ENCODE measurements at places on chromosomes 7 and 10.

DNA sequence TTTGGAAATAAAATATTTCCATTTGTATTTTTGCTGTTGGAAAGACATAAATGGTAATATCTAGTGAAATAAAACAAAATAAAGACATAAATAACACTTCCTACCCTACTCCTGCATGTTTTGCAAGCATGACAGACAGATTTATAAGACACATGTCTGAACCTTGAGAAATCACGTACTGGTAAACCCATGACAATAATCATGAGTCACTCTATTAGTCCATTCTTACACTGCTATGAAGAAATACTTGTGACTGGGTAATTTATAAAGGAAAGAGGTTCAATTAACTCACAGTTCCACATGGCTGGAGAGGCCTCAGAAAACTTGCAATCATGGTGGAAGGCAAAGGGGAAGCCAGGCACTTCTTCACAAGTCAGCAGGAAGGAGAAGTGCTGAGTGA is 942.2 kb downstream of the REEP3 start:
- no peak for DNase-seq

DNA sequence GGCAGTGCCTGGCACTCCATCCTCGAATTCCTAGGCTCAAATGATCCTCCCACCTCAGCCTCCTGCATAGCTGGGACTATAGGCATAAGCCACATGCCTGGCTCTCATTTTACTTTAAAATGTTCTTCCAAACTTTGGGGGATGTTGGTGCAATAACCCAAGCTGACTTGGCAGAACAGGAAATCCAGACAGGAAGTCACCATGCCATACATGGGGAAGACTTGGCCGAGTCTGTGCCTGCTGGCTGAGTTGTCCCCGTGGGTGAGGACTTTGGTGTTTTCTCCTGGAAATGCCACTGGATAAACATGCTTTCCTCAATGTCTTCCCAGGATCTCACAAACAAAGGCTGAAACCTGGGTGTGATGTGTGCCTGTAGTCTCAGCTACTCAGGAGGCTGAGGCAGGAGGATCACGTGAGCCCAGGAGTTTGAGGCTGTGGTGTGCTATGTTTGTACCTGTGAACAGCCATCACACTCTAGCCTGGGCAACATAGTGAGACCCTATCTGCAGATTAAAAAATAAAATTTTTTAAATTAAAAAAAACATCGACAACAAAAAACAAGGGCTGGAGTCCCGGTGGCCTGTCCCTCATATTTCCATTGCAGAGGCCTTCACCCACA is 19.8 kb downstream of the HKDC1 start:
- no peak for DNase-seq

- DNase-seq: no peak
These were observed 147.2 kb upstream of the EEPD1 start for GRCh38 chr7:36005876-36006275.

DNA sequence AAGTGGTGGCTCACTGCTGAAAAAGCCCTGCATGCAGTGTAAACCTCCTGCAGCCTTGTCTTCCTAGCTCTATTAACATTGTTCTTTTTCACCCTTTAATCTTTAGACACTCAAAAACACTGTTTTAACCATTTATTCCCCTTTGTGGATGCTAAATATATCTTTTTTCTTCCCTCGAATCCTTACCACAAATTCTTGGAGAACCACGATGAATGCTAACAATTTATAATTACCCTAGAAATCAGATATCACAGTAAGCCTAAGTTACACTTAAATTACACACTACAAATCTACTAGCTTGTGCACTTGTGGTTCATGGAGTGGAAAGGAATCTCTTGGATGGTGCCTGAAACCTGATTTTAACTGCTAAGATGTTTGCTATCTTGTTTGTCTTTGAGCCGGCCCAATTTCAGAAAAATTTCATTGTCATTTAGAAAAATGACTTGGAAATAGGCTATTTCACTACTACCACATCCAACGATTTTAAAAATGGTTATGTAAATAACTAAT is 125.1 kb upstream of the NOBOX start:
- DNase-seq: no peak

DNA sequence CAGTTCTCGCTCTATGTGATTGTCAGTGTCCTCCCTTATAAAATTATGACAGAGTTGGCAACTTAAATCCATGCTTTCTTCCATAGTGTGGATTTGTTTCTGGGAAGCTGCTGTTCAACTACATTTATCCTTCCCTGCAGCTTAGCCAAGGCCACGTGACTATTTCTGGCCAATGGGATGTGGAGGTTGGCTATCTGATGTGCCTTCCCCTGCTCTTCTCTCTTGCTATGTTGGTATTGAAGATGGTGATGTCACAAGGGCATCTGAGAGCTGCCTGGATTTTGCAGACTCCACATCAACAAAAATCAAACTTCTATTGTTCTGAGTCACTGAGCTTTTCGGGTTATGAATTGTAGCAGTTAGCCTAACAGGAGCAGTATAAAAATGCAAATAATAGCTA is 164.9 kb upstream of the RHOBTB1 start:
- no peak for DNase-seq

Data from esophagus squamous epithelium (tissue), 5 donors.